ENCODE measurements at places on chromosomes 4 and X. TPM values are rescaled to one million over a fixed set of nuclear protein-coding genes. Genes with fewer than 3 reads are reported as not detected.

EDA2R gene
- polyA plus RNA-seq, result 0.35 TPM

MID1 gene
- 12.0 TPM for polyA plus RNA-seq

OPHN1 gene
- polyA plus RNA-seq, result 4.3 TPM

MMRN1 gene
- polyA plus RNA-seq, result 41.0 TPM

PNCK gene
- 73.7 TPM for polyA plus RNA-seq

NLGN3 gene
- polyA plus RNA-seq, result 1.8 TPM

All from urinary bladder (tissue), 4 donors.